ENCODE measurements at places on chromosomes 11 and 22.

DNA sequence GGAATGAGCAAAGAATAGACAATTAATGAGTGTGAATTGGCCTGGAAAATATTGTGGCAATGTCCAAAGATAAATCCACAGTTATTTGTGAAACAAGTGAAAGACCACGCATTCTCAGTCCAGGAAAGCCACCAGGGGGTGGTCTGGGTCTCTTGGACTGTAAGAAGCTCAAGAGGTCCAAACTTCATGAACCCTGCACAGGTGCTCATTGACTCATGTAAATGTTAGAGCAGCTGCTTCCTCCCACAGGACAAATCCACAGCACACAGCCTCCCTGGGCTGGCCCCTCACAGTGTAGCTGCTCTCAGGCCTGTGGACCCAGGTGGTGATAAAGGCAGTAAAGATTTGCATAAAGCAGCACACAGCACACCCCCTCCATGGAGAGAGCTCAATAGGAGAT lies 114.0 kb downstream of the ZNF280B start:
- no peak for DNase-seq

DNA sequence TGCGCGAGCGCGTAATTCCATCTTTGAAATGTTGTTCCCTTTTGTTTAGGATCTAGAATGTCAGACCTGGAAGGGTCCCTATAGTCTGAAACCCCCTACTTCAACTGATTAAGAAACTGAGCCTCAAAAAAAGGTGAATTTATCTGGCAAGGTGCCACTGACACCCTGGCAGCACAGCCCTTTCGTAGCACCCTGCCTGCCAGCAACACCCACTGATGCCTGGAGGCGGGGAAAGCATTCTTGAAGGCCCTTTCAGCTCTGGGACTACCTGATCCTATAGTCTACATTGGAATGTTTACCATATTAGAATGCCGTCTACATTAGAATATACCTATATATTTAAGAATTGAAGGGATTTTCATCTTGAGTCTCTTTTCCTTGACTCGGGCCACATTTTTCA lies 542.3 kb downstream of the BUD13 start:
- no peak for DNase-seq

- DNase-seq = no peak
Observed at GRCh38 chr22:46297151-46297812, 612 bp downstream of the GTSE1 start.

DNA sequence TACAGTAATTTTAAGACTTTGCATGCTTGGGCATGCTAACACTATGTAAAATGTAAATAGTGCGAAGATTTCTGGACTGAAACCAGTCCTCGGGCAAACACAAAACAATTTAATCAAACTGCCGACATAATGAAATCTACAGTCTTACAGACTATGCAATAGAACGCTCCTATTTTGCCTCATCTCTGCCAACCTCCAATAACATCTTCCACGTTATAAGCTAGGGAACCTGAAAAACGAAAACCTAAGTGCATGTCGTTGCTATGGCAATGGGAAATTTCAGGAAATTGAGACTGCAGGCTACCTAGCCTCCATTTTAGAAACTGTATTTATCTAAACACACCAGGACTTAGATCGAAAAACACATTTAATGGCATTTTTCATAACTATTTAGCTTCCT lies 1.1 kb downstream of the CSTF3 start:
- no peak for DNase-seq

GRCh38 chr22:42160830-42161696 lies 30.5 kb upstream of the CYP2D6 start:
- DNase-seq = no peak
